ENCODE measurements at places on chromosomes 7 and 10. TPM values are rescaled to one million over a fixed set of nuclear protein-coding genes. Genes with fewer than 3 reads are reported as not detected.

The ZNF467 gene
- 9.1 TPM for polyA plus RNA-seq

The SDK1 gene
- polyA plus RNA-seq, result 62.9 TPM

The DGKI gene
- polyA plus RNA-seq, result 2.5 TPM

The RADIL gene
- 15.3 TPM for polyA plus RNA-seq

The PGAM2 gene
- polyA plus RNA-seq, result 141 TPM

The OAT gene
- 66.5 TPM for polyA plus RNA-seq

The ADRB1 gene
- polyA plus RNA-seq, result 1.3 TPM

DNA sequence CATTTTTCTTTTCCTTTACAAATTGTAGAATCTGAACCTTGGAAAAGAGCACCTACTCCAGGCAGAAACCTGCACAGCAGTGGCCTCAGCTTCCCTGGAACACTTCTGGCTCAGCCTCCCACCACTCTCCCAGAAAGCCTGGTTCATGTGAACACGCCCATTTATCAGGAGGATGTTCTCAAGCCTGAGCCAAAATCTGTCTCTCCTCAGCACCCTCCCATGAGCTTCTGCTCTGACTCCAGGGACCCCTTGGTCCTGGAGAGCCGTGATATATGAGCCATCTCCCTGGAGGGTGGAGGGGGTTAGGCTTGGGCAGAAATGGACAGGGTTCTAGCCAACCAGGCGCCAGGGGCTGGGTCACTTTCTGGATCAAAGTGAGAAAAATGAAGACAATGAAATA, 10.1 kb downstream of the GDF2 start:
- DNase-seq, result no peak

DNA sequence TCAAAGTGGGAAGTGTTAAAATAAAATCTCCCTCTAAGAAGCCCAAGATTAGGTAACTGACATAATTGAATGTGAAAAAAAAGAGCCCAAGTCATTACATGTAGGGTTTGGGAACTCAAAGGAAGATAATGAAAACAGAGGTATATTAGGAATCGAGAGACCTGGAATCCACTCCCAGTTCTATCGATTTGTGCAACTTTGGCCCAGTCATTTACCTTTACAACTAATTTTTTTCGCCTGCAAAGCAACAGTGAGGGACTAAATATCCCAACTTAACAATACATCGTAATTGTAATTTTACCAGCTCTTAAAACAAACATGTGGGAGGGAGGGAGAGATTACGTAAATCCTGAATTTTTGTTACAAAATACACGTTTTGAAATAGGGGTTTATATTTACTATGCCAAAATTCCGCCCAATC, 1.4 kb downstream of the MINDY3 start:
- no peak for DNase-seq

- DNase-seq, result no peak
These were observed 213.4 kb downstream of the SUGCT start for GRCh38 chr7:40348126-40348728.

GRCh38 chr7:148621563-148621962, 31.0 kb downstream of the C7orf33 start:
- no peak for DNase-seq

DNA sequence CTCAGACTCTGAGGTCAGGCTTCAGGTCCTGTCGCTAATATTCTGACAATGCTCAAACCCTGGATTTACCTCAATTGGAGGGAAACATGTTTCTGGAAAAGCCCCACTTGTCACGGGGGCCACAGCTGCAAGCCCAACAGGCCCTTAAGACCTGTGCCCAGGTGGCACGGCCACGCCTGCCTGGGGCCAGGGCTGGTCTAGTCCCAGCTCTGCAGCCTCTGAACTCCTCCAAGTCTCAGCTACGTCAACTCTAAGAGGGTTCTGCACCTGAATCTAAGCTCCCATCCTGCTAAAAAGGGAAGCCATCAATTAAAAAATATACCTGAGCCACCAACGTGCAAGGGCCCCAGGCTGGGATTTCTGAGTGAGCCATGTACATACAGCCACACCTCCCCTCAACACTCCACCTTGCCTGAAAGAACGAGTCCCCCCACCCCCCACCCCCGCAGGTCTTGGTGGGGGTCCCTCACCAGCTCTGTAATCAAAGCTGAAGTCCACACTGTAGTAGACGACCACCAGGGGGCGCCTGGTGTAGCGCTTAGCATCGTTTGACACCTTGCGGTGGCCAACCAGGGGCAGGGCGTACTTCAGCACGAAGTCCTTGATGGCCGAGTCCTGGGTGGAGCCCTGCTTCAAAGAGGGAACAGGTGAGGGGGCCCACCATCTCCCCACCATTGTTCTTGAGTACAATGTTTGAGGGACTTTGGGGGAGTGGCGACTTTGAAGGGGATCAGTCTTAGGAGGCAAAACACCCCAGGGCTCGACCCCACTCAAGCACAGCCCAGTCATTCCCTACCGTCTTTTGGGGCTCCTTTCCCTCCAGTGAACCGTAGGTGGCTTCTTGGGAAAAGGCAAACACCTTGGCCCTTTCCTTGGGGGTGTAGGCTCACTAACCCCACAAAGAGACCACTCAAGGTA, 22.6 kb downstream of the PDIA4 start:
- DNase-seq, result peak; percentile 60

DNA sequence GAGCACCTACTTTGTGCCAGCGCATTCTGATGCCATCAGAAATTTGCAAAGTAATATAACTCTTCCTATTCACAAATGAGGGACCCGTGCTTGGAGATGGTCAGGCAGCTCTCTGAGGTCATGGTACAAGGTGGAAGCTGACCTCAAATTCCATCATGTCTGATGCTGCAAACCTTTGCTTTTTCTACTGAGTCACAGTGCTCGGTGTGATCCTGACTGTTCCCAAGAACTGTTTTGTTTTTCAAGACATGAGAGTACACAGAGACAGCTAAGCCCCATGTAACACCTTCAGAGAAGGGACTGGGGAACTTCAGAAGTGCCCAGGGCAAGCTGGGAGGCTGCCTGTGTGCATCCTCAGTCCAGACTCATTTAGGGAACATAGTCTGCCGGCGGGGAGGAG, 111.3 kb downstream of the FRMD4A start:
- no peak for DNase-seq

GRCh38 chr10:59885430-59886134, 20.8 kb downstream of the CCDC6 start:
- no peak for DNase-seq

DNA sequence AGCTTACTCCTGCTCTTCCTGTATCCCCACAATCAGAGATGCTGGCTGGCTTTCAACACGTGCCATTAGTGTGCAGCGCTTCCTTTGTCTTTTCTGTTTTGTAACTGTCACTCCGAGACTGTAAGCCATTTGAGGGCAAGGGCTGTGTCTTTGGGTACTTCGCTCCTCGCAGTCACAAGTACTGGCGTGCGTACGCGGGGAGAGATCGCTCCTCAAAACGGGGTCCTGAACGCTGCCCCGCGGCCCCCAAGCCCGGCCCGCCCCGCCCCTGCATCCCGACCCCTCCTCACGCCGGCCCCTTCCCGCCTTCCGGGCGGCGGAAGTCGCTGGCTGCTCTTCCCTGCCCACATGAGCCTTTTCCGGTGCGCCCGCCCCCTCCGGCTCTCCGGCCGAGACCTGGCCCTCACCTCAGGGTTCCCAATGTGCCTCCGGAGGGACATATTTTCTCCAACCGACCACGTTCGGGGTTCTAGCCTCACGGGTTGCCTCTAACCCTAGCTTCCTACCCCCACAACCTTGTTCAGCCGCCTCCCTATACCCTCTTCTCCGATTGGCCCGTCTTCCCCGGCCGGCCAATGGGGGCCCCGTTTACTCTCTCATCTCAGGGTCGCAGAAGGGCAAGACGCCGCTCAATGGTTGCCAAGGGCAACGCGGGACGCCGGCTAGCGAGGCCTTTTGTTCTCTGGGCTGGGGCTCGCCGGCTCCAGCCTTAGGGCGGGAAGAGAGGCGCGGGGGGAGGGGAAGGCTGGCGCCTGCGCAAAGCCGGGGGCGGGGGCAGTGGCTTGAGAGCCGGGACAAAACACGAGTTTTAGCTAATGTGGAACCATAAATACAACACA, at the start of gene CEP41:
Gene CEP41, minus strand, starts transcription at position 490 of the 839 bp plus-strand sequence. Its CDS starts 50 bp downstream, at position 440.
- DNase-seq, result peak; percentile 100

- peak; percentile 61 for DNase-seq
These were observed 78.3 kb downstream of the SLC25A40 start for GRCh38 chr7:87797798-87798403.

- peak; percentile 94 for DNase-seq
These were observed 10.1 kb upstream of the ADAP1 start for GRCh38 chr7:964401-965231.

DNA sequence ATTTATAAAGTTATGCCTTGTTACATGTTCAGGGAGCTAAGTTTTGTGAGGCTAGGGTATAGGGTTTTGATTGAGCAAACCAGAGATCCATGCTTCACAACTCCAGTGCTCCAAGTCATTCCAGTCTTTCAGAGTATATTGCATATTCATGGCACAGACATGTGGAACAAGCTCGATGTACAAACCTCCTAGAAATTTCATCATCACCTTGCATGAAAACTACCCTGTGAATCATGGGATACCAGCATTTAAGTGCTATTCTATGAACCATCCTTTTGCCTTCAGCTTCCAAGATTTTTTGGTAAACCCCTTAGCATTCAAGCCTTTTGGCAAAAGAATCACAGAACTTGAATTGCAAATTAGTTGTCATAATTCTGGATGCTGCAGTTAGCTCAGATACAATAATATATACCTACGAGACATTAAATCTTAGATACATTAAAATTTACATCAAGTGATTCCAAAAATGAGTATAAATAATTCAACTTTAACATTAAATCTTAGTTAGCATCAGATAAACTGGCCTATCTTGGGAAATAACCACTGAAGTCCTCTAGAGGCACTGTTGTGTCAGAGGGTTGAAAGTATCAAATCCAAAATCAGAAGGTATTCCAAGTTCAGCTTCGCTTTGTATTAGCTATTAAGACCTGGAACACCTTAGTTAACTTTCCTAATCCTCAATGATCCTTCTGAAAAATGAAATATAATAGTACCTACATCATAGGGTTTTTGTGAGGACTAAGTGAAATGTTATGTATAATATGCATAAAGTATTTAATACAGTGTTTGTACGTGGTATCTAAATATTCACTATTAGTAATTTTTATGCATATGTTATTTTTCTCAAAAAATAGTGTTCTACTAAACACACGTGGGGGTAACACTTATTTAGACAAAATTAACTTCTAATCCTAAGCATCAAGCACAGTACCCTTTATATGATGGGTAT, 55.5 kb upstream of the CABCOCO1 start:
- no peak for DNase-seq

DNA sequence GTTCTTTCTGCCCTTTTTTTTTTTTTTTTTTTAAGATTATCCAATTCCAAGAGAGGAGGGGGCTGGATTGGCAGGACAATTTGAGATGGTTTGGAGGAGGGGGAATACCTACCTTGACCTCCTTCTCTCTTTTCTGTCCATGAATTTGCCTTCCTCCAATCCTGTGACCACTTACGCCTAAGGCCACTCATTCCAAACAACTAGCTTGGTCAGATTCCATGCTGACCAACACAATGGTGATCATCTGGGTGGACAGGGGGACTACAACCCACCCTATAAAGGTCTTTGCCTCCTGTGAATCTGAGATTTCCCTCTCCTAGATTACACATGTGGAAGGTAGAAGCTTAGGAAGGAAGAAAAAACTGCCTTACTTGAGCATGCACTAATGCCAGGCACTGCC, 2.3 kb upstream of the LDB1 start:
- no peak for DNase-seq

DNA sequence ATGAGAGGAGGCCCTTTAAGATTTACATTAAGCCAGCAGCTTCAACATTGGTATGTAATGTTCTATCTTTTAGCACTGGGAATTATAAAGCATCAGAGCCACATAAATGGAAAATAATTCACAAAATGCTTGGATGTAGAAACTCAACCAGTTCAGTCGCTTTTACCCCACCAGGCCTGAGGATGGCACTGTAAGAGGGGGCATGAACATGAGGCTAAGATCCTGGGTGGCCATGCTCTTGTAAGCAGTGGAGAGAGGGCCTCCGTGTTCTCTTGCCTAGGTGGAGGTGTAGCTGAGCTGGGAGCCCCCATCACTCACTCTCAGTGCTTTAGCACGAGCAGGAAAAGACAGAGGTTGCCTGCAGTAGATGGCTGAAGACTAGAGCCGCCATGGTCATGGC, 238.8 kb downstream of the FANK1 start:
- DNase-seq, result no peak
